ENCODE measurements at places on chromosomes 7 and 10.

DNA sequence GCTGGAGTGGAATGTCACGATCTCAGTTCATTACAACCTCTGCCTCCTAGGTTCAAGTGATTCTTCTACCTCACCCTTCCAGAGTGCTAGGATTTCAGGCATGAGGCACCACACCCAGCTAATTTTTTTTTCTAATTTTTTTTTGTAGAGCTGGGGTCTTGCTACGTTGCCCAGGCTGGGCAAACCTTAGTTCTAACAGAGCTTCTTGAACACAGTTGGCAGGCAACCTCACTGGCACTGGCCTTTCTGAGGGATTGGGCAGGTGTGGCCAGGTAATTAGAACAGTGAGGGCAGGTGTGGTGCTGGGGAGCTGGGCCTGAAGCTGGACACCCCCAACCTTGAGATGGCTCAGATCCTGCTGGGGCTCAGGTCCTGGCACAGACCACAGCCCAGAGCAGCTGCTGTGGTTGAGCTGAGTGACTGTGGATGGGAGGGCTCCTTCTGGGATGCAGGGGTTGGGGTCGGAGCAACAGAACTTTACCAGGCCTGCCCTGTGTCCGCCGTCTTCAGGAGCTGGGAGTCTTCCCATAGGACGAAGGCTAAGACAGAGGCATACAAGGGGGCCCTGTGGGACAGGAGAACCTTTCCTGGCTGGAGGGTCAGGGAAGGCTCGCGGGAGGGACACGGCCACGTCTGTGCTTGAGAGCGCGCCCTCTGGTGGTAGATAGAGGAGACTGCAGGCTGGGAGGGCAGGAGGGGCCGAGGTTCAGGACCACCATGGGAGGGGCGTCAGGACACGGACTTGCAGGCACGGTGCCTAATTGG, 48.2 kb downstream of the COL26A1 start:
- DNase-seq, result peak; percentile 30

- no peak for DNase-seq
These were observed 36.6 kb upstream of the ZMIZ2 start for GRCh38 chr7:44712012-44712411.

DNA sequence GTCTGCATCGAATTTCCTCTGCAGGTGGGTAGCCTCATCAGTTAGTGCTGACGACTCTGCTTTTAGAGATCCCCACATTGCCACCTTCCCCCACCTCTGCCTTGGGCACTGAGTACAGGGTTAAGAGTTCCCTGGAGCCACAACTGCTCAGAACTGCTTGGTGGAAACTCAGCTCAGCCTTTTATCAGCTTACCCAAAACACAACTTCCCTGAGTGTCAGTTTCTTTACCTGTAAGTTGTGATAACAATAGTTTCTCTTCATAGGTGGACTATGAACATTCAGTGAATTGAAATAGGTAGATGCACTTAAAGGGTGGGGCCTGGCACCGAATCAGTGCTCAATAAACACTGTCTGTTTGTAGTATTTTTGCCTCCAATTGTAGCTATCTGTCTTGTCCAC, 11.3 kb downstream of the ASB13 start:
- no peak for DNase-seq

DNA sequence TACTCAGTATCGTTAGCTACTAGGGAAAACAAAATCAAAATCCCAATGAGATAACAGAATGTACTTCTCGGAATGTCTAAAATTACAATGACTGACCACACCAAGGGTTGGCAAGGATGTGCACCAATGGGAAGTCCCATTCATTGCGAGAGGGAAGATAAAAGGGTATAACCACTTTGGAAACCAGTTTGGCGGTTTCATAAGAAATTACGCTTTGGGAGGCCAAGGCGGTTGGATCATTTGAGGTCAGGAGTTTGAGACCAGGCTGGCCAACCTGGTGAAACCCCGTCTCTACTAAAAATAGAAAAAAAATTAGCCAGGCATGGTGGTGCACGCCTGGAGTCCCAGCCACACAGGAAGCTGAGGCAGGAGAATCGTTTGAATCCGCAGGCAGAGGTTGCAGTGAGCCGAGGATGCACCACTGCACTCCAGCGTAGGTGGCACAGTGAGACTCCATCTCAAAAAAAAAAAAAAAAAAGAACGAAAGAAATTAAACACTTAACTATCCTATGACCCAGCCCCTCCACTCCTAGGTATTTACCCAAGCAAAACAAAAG, 7.6 kb downstream of the HACD1 start:
- DNase-seq, result no peak

DNA sequence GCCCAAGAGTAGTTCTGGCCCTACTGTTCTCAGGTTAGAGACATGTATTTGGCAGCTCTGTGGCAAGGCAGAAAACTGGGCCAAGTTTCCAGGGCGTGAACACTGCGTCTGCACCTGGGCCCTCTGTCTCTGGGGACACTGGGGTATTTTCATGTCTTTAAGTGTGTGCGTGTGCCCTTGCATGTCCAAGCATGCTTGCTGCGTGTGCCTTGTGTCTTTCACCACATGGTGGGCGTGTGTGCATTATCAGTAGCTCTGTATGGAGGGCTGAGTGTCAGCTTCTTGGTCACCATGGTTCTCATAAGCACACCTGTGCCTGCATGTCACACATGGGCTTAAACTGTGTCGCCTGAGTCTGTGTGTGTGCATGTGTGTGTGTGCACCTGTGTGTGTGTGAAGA, 69.3 kb downstream of the HIPK2 start:
- DNase-seq, result no peak

GRCh38 chr10:116696919-116697318, 45.4 kb downstream of the HSPA12A start:
- DNase-seq, result no peak

- DNase-seq, result no peak
These were observed 534.2 kb downstream of the CCSER2 start for GRCh38 chr10:84862551-84862950.

- DNase-seq, result peak; percentile 75
These were observed 72.1 kb upstream of the LYZL2 start for GRCh38 chr10:30701451-30702173.

- DNase-seq, result no peak
These were observed 517.3 kb downstream of the GRID1 start for GRCh38 chr10:85849315-85849714.

- DNase-seq, result no peak
These were observed 15.0 kb downstream of the ANKRD1 start for GRCh38 chr10:90905925-90906324.

DNA sequence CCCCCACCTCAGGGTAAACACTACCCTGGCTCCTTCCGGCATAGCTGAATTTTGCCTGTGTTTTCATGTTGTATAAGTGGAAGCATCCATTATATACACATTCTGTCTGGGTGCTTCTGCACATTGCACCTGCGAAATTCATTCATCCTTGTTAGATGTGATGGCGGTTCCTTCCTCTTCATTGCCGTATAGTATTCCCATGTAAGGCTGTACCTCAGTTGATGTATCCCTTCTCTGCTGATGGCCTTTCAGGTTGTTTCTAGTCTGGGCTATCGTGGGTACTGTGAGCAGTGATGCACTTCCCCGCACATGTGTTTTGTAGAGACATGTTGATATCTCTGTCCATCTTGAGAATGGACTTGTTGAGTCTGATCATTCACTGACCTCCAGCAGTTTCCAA, 28.9 kb downstream of the ELFN1 start:
- no peak for DNase-seq

GRCh38 chr10:283916-284356, 148.7 kb downstream of the ZMYND11 start:
- DNase-seq, result no peak

- no peak for DNase-seq
These were observed 886.4 kb downstream of the DNAJB9 start for GRCh38 chr7:109456116-109456515.

GRCh38 chr7:2923291-2923781, 79.2 kb upstream of the GNA12 start:
- no peak for DNase-seq

- no peak for DNase-seq
These were observed 1.1 kb downstream of the TSC22D4 start for GRCh38 chr7:100477871-100478267.

DNA sequence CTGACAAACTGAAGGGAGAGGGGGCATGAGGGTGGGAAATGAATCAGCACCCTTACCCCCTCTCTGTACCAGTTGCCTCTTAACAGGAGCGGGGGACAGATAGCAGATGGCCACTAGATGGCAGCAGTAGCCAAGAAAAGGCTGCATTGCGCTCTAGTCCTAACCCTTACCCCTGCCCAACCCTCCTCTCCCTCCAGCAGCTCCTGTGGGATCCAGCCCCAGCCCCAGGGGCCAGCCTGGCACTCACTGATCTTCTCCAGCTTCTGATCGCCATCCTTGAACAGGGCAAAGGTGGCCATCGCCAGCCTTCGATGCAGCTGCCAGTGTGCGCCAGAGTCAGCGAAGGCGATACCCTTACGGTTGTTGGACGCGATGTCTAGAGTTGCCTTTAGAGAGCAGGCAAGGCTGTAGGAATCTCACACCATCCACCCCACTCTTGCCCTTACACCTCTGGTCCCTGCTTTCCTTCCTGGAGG, 2.2 kb downstream of the CYP17A1 start:
- peak; percentile 86 for DNase-seq

DNA sequence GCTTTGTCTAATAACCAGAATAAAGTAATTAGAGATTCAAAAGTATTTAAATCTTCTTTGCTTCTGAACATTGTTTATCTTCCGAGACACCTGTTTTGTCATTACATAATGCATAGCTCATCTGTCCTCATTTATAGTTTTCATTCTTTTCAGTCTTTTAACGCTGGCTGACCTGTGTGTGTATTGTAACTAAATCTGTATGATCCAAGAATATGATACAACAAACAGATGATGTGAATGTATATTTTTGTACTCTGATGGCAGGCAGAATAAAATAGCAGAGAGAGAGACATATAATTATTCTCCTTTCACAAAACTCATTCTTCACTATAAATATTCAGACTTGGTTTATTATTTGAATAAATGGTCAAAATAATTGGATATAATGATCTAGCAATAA, 80.6 kb downstream of the ORC5 start:
- DNase-seq, result no peak

GRCh38 chr7:27130540-27131389, at the start of gene HOXA4:
HOXA4 (minus strand) TSS chr7:27130757; CDS start chr7:27130733, 24 bp downstream.
- peak; percentile 63 for DNase-seq

GRCh38 chr10:68001000-68001399, 74.1 kb downstream of the HERC4 start:
- DNase-seq, result no peak

GRCh38 chr7:106572394-106573124, 88.4 kb downstream of the CCDC71L start:
- no peak for DNase-seq

- peak; percentile 94 for DNase-seq
These were observed 50.9 kb downstream of the TPK1 start for GRCh38 chr7:144784943-144785342.

- DNase-seq, result no peak
These were observed 90.6 kb downstream of the PIP4K2A start for GRCh38 chr10:22623633-22624253.

- DNase-seq, result no peak
These were observed 181.8 kb upstream of the PITRM1 start for GRCh38 chr10:3354174-3354900.

DNA sequence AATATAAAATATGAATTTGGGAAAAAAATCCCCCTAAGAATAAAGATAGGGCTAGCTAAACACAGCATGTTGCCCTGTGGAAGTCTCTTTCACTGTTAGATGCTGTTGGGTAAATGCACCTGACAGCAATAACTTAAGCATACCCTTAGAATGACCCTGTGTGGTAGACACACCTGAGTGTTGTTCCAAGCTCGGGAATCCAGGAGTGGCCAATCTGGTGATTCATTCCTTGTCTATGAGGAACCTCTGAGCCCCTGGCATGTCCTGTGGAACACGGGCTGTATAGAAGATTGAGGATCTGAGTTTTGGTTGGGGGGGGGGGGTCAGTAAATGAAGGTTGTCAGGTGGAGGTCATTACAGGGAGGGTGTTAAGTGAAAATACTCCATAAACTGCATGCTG, 730.0 kb upstream of the IGFBP3 start:
- DNase-seq, result no peak

- no peak for DNase-seq
These were observed 178.1 kb downstream of the BMPER start for GRCh38 chr7:34083440-34083839.

DNA sequence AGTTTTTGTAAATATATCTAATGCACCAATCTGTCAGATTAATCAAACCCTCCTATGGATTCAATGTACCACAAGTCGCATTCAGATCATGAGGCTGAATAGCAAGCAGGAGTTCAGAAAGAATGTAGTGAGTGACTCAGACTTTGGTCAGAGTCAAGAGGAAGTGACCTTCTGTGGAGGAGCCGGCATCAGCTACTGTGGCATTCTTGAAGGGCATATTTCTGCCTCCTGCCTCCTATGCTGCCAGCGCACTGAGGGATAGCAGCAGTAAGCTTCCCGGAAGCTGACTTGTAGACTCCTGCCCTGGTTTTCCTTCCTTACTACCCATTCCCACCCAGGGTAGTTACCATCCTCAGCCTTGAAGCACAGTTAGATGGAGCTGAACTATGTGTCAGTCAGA, 867.5 kb downstream of the NRG3 start:
- DNase-seq, result peak; percentile 66

- no peak for DNase-seq
These were observed 89.3 kb downstream of the SEC23IP start for GRCh38 chr10:119981826-119982225.

GRCh38 chr7:142800088-142800487, 29.3 kb downstream of the PRSS2 start:
- no peak for DNase-seq

GRCh38 chr10:132705173-132705572, 80.8 kb downstream of the NKX6-2 start:
- DNase-seq, result no peak

DNA sequence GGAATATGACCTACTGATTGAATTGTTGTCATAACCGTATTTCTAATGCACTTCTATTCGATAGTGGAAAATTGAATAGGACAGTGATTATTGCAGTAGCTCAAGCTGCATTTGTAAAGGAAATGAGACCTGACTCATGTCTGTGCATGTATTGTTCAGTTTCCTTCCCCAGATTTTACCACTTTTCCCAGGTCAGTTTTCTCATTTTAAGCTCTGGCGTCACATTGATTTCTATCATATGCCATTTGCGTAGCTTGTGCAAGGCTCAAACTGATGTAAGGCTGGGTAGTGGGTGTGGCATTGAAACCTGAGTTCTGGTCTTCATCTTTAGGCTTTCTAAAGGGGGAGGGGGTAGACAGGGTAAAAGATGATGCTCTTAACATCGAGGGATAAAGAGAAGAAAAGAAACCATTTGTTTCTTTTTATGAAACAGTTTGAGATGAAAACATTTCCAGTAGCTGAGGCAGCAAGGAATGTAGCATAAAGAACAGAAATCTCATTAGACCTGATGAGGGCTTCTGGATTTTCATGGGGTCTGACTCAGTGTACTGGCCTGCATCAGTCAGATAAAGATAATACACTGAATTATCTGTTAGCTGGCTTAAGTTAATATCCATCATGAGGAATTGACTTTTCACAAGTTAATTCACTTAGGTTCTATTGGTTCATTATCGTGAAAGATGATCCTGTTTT, 182.3 kb upstream of the CDCA7L start:
- DNase-seq, result peak; percentile 74

- DNase-seq, result peak; percentile 24
These were observed 71.2 kb upstream of the COL13A1 start for GRCh38 chr10:69730251-69731156.

DNA sequence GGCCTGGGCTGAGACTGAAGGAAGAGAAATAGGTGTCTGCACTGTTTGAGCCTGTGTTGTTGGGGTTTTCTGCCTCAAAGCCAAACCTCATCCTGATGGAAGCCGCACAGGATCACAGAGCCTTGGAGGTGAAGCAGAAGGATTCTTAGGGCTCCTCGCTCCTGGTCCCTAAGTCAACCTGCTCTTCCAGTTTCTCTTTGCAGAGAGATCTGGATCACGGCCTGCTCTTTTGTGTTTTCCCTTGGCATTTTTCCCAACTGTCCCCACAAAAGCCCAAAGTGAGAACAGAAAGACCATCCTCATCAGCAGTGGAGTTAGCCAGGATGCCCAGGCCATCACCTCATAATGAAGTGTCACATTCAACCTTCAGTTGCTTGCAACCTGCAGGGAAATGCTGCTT, 20.3 kb upstream of the PPIA start:
- DNase-seq, result no peak
